ENCODE measurements at places on chromosomes 5 and 9.
A peak's percentile ranks its signal among the peaks of the same experiment; 100 is the strongest.

DNA sequence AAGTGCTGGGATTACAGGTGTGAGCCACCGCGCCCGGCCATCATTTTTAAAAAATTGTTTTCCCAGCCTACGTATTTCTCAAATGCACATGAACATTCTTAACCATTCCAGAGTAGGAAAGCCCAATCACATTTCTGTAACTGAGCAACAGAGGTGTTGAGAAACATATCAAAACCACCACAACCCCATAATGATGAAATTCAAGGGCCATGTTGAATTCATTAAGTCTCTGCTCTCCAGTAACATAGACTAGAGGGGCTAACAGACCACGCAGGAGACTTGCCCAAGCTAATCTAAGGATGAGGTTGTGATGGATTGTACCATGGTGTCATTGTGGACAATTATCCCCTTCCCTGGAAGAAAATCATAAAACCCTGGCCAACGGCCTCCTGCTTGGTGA is 52.9 kb downstream of the MYO10 start:
- no peak for DNase-seq

- no peak for DNase-seq
Measured at GRCh38 chr5:44845777-44846176, 37.0 kb downstream of the MRPS30 start.

DNA sequence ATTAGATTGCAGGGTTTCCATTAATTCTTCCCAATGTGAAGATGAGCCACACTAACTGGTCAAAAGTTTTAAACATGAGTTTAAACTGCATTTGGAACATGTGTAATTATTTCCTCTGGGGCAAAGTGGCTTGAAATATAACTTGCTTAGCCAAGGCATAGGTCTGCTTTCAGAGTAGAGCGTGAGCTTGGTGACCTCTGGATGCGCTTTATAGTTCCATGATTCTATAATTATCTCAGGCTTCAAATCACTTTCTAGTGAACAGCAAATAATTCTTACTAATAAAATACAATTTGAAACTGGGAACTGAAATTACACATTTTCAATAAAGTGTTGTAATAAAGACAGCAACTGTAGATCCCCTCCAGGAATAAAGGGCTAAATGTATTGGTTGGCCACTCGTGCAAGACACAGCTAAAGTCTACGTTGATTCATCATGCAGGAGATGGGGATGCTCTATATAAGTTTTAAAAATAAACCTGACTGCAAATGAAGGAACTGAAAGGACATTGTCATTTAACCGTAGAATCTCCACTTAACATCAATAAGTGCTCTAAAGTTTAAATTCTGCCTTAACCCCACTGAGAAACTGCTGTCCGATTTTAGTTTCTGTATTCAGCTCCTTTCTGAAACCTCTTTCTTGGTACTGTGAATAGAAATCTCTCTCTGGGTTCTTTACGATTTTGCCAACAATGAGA is 460.0 kb downstream of the PSAT1 start:
- DNase-seq = no peak

DNA sequence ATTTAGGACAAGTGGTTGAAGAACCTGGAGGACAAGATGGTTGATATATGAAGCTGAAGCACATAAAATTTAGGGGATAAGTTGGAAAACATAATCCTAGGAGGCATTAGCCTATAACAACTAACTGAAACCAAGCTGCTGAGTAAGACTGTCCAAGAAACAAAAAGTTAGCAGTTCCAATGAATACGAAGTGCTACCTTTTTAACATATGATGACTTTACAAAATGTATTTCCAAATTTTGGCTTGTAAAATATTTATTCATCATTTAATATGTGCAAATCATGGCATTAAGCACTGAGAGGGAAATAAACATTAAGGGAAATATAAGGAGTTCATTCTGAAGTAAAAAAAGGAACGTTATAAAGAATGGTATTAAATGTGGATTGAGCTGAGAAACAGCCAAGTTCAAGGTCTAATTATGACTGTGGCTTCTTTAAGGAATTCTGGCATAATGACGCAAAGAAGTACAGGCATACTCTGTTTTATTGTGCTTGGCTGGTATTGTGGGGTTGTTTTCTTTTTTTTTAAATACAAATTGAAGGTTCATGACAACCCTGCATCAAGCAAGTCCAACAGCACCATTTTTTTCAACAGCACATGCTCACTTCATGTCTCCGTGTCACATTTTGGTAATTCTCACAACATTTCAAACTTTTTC is 7.7 kb downstream of the RAPGEF6 start:
- DNase-seq = no peak

GRCh38 chr5:83672646-83673045 is 48.0 kb downstream of the HAPLN1 start:
- no peak for DNase-seq

GRCh38 chr9:94076557-94076956 is 7.7 kb upstream of the PTPDC1 start:
- no peak for DNase-seq

DNA sequence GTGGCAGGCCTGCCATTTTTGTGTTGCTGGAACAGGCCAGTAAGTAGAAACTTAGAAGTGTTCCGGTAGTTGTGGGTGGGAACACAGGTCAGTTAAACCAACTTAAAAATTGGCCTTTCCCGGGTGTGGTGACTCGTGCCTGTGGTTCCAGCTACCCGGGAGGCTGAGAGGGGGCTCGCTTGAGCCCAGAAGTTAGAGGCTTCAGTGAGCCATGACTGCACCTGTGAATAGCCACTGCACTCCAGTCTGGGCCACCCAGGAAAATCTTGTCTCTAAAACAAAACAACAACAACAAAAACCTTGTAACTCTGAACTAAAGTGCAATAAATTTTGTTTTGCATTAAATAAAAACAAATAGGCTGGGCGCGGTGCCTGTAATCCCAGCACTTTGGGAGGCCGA is 1.4 kb upstream of the NHP2 start:
- DNase-seq = no peak

GRCh38 chr9:73216100-73216499 is 64.4 kb downstream of the ANXA1 start:
- DNase-seq = no peak

GRCh38 chr5:149886692-149887470 is 57.7 kb downstream of the PDE6A start:
- peak; percentile 71 for DNase-seq

GRCh38 chr9:78437296-78437695 is 140.4 kb downstream of the PSAT1 start:
- DNase-seq = no peak
